ENCODE measurements at places on chromosomes 2 and 18. TPM values are rescaled to one million over a fixed set of nuclear protein-coding genes. Genes with fewer than 3 reads are reported as not detected.
A peak's percentile ranks its signal among the peaks of the same experiment; 100 is the strongest.

GRCh38 chr18:2281523-2282199, 289.6 kb downstream of the METTL4 start:
- no peak for DNase-seq

DNA sequence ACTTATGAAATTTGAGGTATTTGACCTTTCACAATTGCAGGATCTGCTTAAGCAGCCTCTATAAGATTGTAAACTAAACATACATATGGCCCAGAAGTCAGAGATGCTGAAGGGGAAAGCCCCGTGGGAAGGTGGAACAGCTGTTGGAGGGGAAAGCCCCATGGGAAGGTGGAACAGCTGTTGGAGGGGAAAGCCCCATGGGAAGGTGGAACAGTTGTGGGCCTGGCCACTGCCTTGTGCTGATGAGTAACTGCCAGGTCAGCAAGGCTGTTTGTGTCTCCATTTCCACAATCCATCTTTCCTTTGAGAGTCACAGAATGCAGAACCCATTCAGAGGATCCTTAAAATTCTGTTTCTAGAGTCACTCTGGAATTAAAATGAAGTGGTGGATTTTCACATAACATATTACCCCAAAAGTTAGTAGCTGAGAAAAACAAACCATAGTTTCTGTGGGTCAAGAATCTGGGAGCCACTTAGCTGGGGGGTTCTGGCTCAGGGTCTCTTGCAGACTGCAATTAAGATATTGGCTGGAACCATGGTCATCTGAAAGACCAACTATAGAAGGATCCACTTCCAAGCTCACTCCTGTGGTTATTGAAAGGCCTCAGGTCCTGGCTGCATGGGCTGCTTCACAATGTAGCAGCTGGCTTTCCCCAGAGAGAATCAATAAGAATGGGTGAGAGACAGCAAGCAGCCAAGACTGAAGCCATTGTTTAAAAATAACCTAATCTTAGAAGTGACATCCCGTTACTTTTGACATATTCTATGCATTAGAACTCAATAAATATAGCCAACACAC, 86.6 kb upstream of the CAVIN2 start:
- DNase-seq, result peak; percentile 6

DNA sequence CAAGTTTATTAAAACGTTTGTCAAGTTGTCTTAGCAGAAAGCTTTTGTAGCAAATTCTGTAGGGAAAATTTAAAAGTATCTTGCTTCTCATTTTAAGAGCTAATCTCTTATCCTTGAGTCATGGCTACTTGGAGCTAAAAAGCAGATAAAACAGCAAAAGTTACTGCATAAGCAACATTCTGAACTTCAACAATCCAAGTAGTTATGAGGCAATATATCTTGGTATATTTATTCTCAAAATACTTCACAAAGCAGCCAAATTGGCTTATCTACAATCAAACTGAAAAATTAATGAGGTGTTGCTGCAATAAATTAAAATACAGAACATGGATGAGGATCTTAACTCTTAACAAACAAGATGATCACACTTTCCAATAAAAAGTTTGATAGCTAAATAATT, 306.5 kb downstream of the PIEZO2 start:
- DNase-seq, result no peak

Gene CENPA
- total RNA-seq, result 5.7 TPM

DNA sequence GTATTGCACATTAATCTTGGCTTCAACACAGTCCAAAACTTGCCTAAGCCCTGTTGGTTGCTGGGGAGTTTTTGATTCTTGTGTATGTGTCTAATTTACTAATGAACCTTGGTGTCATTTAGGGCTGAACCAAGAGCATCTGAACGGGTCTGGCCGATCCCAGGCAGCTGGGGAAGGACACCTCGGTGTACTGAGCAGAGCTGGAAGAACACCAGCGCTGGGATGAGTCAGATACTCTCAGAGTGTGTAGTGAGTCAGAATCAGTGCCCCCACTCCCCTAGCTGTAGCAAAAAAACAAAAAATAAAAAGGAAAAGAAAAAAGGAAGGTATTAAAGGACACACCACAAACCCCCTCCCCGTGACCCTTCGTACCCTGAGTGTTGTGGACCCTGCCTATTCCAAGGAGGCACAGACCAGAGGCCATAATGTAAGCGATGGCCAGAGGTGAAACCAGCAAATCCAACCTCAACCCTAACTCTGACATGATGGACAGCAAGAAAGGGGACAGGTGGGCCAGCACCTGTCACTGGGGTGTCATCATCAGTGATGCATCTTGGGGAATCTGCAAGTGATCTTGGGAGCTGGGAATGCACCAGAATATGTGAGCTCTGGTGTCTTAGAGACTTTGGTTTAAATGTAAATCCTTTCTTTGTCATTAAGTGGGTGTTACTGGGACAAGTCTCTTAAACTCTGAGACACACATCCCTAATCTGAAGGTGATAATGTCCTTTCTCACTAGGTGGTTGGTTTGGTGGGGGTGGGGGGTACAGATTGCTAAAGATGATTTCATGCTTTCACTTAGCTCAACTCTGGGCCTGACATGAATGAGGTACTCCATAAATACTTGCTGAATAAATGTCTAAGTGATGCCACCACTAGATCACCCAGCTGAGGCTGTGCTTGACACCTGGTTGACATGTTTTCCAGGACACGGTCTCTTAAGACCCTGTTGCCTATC, 34.2 kb upstream of the NCOA1 start:
- peak; percentile 92 for DNase-seq

Gene ALPP
- total RNA-seq, result not detected

Gene SKOR2
- not detected for total RNA-seq

DNA sequence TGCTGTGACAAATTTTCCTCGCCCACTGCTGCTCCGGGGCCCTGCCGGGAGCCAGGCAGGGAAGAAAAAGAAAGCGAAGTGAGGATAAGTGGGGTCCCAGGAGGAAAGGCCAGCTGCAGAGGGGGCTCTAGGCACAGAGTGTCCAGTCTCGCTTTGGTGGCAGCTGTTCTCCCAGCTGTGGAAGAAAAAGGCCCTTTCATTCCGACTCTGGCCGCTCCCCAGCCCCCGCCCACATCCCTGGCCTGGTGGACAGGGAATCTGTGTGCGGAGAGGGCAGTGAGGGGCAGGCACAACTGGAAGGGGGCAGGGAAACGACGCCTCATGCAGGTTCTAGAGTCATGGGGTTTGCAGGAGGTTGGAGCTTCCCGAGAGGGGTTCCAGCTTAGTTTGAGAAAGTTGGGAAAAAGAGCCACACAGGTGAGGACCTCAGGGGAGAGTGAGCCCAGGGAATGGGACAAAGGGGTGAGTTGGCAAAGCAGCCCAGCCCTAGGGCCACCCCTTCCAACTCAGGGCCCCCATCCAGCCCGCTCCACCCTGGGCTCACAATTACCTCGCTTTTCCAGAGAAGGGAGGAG, 1.8 kb downstream of the RTKN start:
- DNase-seq, result peak; percentile 81

DNA sequence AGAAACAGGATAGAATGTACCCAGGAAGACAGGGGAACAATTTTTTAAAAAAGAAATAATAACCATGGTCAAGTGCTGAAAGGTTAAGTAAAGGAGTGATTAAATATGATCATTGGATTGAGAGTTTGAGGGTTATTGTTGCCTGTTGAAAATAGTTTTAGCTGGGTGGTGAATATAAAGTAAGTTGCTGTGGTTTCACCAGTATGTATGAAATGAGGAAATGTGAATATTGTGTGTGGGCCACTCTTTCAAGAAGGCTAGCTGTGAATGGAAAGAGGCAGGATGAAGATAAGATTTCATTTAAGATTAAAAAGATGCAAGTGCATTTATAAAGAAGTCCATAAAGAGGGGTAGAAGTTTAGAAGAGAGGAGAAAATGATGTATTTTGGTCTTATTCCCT, 53.8 kb downstream of the GULP1 start:
- no peak for DNase-seq

Gene RESP18
- total RNA-seq, result not detected

GRCh38 chr18:77765468-77765867, 515.8 kb downstream of the GALR1 start:
- peak; percentile 1 for DNase-seq
